Mesothelial cell of epicardium (in vitro differentiated cells): ENCODE measurements at places on chromosomes 4 and X.

DNA sequence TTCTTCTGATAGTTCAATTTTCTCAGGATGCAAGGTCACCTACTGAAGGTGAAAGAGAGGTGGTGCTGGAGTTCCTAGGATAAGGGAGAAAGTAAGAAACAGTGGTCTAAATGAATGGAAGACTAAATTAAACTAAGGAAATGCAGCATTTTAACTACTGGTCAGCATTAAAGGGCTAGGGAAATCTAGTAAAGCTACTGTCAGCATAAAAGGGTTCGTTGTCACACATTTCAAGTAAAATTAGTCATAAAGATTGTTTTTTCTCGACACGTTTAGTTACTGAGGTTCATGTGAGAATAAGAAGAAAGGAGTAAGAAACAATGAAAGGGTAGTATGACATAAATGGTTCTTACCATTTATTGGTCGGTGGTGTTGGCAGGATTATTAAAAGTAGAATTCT is 40.0 kb upstream of the COX18 start:
- no peak for DNase-seq

DNA sequence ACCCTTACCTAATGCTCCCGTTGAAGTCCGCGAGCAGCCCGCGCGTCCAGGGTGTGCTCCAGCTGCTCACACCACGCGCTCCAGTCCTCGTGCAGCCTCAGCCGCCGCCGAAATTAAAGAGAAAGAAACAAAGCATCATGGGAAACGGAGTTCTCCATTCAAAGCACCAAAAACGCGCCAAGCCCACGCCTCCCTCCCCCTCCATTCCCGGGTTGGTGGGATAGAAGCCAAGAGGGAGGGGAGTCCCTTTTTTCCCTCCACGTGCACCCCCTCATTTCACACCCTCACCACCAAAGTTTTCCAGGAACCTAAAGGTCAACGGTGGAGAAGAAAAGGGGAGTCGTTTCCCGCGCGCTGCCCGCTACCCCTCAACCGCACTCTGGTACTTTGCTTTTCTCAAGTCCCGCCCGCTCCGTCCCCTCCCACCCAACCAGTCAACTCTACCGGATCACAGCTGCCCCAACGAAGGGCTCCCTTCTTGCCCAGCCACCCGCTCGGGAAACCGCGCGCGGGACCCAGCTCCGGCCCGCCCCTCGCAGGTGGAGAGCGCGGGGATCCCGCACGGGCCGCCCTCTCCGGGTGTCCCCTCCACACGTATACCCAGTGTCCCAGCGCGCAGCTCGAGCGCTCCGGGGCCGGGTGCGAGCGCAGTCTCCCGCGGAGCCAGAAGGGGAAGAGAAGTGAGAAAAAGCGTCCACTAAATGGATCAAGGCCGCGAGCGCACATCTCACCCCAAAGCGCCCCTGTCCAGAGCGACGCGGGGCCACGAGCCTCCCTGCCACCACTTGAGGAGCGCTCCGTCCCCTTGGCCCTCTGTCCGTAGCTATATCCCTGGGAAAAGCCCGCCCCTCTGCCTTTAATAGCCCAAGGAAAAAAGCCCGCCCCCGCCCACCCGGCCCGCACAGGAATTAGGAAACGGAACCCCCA is 65.1 kb upstream of the CCDC160 start:
- no peak for DNase-seq

DNA sequence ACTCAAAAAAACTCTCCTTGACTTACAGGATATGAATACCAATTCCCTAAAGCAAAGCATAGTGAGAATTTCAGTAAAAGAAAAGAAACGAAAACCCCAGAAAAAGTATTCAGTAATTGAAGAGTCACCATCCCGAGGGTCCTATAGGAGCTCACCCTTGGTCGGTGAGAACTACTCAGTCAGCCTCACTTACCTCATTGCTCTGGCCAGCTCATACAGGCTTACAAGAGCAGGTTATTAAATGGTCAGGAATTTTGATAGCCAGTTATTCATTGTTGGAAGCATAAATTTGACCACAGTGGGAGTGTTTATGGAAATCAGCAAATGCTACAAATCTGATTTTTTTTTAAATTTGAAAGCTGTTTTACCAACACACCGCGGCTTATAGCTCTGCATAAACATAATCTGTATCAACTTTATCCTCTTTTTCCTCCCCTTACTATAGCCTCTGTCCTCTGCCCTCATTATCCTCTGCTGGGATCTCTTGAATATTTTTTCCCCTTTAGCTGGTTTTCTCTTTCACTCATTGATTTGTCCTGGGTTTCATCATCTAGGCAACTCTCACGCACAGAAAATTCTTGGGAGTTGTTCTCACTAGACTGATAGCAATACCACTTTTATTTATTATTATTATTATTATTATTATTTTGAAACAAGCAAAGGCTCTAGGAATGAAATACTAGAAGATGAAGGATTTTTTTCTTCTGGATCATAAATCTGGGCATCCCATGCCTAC is 11.0 kb upstream of the CXCL2 start:
- DNase-seq = no peak

DNA sequence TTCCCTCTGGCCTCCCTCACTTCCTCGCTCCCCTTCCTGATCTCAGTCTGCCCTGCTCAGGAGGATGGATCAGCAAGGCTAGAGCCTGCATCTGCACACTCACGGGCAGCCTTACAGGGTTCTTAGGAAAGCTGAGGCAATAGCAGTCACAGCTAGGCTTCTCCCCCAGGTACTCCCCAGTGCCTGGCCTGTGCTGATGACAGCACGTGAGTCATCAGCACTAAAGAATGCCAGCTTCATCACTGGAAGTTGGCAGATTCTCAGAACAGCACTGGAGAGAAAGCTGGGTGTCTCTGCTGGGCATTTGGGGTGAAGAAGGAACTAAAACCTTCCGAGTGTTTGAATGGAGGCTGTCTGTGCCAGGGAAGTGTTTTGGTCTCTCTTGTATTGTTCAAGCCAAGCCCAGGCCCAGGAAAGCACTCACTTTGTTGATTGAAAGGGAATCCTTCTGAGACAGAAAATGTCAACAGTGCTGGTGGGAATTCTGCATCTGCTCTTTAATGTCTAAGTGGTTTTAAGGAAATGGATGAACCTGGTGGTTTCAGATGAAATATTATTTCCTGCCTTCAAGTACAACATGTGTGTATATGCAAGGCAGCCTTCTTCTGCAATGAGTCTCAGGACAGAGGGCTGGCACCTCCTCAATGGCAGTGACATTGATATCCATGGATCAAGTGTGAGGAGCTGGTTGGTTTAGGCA is 73.0 kb upstream of the SCOC start:
- DNase-seq = no peak

- no peak for DNase-seq
Observed at GRCh38 chrX:23731951-23732350, 11.1 kb downstream of the ACOT9 start.

GRCh38 chrX:115652221-115652620 is 91.2 kb downstream of the PLS3 start:
- DNase-seq = no peak

- DNase-seq = no peak
Observed at GRCh38 chrX:7170898-7171297, 22.9 kb upstream of the PUDP start.

GRCh38 chrX:67568769-67569168 is 24.9 kb downstream of the AR start:
- no peak for DNase-seq

DNA sequence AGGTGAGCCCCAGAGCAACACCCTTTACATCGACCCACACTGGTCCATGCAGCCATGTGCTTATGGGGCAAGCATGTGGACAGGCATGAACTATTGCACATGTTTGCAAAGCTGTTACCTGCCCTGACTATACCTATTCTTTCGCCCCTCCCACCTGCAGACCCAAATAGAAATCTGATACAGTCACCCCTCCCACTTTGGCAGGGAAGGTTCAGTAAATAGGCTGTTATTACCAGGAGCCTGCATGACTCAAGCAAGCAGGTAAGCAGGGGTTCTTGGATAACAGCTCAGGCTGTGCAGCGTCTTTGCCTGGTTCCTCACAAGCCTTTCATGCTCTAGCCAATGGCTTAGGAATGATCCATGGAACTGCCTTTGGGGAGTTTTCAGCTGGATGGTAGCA is 122.7 kb upstream of the DIPK2B start:
- DNase-seq = no peak

DNA sequence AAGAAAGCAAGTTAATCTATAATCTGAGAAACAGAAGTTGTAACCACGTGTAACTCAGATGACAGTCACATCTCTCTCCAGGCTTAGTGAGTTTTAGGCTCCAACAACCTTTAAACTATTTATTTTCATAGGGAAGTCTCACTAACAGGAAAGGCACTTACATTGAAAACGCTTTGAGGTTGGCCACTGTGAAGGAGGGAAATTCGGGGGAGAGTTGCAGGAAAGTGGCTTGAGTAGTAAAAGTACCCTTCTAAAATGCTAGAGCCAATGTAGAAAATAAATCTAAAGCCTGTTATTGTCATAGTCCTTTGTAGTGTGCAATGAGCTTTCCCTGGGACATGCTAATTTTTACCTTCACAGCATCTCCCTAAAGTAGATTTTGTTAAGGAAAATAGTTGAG is 995 bp upstream of the NFXL1 start:
- DNase-seq = no peak

GRCh38 chr4:2258091-2259035 is 3.5 kb downstream of the MXD4 start:
- DNase-seq = peak; percentile 13
